ENCODE measurements at places on chromosomes 2 and 18.

DNA sequence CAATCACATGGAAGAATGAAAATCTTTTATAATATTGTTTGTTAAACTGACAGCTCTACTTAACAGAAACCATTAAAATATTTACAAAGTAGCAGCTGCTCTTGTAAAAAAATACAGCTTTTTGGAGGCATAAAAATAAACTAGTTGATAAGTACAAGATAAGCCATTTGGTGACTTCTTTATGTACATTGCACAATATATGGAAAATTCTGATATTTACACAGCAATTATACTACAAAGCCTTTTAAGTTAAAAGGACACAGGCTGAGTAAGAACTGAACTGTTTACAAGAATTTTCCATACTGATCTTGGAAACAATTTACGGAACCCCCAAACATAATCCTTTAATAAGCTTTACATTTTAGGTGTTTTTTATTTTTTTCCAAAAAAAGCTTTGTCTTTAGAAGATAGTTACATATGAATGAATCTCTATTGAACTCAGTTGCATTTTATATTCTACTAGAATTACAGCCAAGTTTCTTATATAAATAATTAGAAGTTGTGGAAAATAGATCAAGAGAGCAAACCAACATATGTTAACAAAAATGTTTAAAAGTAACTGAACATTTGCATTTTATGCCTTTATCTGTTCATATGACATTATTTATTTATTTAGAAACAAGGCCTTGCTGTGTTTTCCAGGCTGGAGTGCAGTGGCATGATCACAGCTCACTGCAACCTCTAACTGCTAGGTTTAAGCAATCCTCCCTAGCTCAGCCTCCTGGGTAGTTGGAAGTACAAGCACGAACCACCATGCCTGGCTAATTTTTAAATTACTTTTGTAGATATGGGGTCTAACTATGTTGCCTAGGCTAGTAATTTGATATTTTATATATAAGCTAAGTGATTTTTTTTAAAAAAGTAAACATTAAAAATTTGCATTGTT, 142.5 kb downstream of the OTX1 start:
- no peak for DNase-seq

- no peak for DNase-seq
Observed at GRCh38 chr2:238811759-238812158, 36.1 kb upstream of the TWIST2 start.

DNA sequence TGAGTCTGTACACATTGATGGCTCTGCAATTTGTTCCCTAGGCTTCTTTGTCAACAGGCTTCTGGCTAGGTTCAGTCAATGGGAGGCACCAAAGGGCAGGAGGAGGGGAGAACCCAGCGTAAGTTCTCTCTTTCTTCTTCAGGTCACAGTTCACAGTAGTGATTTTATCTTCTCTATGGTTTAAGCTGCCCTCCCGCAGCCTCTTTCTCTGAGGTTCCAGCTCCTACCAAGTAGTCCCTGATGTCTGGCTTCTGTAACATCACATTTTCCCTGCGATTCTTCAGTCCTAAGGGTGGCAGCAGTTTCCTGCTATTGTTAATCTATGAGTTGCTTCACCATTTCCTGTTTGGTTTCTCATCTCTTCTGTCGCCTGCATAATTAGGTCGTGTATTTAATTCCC, 107.4 kb downstream of the CPO start:
- no peak for DNase-seq

DNA sequence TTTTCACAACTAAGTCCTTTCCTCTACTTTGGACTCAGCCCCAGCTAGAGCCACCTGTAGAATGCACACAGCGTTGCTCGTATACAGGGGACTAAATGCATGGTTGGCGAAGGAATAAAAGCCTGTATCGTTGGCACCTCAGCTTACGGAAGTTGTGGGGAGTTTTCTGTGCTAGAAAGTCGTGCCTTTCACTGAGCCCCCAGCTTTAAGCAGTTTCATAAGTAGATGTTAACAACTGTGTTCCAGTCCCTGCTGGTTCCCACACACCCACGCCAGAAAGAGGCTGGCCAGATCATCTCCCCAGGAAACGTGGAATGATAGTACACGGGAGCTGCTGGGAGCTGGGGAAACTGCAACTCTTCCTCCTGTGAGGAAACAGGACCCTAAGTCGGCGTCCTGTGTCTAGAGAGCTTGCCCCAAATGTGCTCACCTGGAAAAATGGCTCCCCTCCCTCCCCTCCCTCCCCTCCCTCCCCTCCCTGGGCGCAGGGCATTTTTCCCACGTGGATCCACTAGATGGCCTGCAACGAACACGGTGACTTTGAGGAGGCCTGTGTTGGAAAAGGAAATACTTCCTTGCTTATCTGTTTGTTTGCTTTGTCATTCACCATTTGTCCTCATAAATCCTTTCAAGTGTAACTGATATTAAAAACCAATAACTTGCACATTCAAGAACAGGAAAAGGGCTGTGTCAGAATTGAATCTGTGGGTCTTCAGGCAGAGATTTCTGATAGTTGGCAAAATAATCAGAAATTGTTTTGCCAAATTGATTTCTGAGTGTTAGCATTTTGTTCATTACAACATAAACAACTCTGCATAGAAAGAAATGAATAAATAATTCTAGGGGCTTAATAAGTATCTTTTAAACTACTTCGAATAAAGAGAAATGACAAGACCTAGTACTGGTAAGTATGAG, 43.9 kb upstream of the RFX8 start:
- no peak for DNase-seq

GRCh38 chr2:95063086-95063958, 37.8 kb downstream of the MAL start:
- no peak for DNase-seq

DNA sequence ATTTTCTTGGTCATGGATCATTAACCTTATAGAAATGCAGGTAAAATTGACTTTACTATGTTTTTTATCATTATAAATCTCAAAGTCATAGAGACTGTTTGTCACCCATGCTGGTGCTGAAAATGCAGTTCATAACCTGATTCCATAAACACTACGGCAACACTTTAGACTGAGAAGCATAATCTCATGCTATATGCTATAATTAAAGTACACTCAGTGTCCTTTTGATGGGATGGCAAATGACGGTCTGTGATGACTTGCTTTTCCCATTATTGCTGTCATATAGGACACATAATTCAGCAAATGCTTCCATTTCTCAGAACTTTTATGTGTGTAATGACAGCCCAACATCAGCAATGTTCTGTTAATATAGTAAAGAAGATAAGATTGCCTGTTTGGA, 162.9 kb downstream of the CD226 start:
- DNase-seq, result no peak

- DNase-seq, result no peak
Observed at GRCh38 chr18:33826151-33826550, 248.1 kb downstream of the ASXL3 start.

GRCh38 chr2:236587861-236588815, 18.5 kb downstream of the ACKR3 start:
- DNase-seq, result no peak

DNA sequence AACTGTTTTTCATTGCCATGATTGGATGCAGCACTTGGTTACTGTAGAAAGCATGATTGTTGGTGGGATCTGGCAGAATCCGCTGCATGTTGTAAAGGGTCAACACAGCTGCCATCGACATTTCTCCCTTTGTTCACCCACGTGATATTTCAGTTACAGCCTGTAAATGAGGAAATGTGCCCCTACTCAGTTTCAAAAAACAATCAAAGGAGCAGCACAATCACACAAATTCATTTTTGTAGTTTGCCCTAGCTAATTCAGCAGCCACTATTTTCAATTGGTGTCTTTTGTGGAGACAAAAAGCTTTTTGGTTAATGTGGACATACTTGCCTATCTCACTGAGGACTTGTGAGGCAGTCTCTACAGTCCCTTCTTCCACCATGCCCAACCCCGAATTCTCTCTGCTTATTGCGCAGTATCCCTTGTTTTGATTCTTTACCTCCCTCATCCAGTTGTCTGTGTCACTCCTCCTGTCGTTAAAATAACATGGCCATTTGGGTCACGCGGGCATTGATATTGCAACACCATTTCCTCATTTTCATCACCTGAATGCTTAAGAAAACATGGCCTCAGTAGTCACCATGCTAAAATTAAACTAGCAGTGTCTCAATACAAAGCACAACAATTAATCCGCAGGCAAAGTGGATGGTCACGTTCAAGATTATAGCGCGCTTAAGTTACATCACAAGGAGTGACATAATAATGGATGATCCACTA, 6.4 kb upstream of the PROC start:
- no peak for DNase-seq

DNA sequence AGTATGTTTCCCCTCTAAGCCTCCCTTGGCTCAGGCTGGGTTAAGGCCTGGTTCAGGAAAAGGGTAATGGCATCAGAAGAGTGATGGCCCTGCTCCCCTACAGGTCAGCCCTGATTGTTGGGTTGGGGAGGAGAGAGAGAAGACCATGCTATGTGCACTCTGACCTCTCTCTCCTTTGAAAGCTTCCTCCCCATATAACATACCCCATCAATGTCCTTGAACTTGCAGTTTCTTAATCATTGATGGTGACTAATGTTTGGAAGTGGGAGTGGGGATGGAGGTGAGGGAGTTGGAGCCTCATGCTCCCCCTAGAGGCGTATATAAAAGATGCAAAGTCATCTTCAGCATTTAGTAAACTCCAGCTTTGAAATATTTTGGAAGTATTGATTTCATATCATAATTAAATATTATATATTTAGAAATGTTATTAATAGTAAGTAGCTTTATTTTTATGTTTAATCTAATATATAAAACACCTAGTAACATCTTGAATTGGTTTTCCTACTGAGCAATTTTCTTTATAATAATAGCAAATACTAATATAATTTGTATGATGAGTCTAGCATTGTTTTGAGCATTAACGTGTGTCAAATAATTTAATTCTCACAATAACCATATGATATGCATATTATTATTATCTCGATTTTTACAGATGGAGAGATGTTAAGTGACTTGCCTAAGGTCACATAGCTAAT, 8.8 kb downstream of the PLCL1 start:
- no peak for DNase-seq

GRCh38 chr2:187509667-187510417, 44.4 kb downstream of the TFPI start:
- no peak for DNase-seq

DNA sequence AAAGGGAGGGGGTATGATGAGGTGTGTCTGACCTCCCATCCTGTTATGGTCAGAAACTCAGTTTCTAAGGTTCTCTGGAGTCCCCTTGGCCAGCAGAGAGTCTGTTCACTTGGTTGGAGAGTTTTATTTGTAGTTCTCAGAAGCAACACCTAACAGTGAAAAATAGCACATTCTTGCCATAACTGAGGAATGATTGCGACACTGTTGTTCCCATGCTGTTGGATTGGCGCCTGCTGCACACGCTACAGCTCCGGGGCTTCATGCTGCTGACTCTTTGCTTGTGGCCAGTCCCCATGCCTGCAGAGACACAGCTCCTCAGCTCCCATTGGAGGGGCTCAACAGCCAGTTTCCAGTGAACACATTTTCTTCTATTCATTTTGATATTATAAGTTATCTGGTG, 42.1 kb downstream of the TPGS2 start:
- no peak for DNase-seq

DNA sequence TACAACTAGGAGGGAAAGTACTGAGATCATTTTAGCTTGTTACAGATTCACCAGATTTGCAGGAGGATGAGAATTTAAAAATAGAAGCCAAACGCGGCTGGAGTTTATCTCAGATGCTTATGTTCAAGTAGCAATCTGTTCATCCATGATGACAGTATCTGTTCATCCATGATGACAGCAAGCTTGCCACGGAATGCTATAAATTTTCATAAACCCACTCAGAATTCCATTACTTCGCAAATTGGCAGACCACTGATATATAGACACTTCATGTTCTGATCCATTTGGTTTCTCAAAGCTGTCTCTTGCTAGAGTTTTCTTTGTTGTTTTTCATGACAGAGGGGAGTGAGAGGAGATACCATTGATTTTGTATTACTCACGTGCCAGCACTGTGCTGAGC, 84.2 kb downstream of the GAREM1 start:
- no peak for DNase-seq

DNA sequence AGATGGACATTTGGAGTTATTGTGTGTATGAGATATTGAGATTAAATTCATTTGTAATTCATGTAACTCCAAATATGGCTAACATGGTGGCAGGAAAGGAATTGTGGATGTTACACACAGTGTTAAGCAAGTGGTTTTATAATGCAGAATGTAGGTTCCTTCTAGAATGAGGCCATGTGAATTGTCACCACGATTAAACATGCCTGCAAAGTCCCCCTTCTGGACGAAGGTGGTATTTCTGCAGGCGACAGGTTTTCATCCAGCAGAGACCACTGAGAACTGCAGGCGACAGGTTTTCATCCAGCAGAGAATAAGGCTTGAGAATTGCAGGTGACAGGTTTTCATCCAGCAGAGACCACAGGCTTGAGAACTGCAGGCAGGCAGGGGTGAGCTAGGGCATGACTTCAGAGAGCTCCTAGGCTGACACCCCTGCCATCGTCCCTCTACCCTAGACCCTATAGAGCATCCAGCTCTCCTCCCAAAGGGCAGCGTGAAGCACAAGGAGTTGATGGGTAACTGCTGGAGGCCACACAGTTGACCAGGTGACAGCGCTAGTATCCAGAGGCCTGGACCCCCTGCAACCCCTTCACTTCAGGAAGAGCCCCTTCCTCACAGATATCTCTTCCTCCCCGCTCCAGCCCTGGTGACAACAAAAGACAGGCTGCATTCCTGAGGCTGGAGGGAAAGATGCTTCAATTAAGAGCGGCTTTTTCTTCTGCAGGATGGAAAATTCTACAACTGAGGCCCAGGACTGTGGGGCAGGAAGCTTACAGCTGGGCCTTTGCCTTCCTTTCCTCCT, 175.8 kb downstream of the LOXHD1 start:
- no peak for DNase-seq

- no peak for DNase-seq
Observed at GRCh38 chr2:218169757-218170546, 3.2 kb upstream of the CXCR1 start.

DNA sequence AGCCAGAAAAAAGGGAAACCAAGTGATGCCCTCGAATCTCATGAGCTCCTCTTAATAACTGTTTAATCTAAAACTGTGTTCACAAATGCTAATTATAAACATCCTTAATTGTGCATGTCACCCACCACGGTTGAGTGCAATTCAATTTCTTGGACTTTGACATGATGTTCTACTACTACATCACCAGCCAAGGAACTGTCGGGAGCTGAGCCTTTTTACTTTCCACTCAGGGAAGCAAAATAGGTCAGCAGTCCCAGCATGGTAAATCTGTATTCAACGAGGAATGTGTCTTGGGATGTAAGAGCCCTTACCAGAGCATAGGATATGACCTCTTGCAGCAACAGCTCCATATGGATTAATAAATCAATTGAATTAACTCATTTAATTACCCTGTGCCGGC, 20.8 kb upstream of the REG3G start:
- no peak for DNase-seq

DNA sequence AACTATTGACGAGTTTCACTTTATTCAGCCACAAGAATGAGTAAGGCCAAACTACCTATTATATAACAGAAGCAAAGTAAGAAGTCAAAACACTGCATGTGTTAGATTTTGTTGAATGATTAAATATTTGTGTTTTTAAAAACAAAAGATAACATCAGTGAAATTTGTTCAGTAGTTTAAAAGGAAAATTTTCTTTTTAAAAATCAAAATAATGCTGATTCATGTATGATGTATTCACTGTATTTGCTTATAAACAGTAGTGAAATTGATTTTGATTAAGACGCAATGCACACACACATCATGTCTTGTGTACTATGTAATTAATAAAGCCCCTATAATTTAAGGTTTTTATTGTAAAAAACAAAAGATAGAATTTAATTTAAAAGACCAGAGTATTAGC, 73.6 kb upstream of the PSMD14 start:
- no peak for DNase-seq

GRCh38 chr2:134070281-134070741, 183.6 kb upstream of the MGAT5 start:
- DNase-seq, result no peak

Measured in activated CD8-positive, alpha-beta memory T cell treated with anti-CD3 and anti-CD28 coated beads for 48 hours (primary cell).